ENCODE measurements at places on chromosomes 5 and 9. TPM values are rescaled to one million over a fixed set of nuclear protein-coding genes. Genes with fewer than 3 reads are reported as not detected.

GRCh38 chr5:26434688-26435087 lies 603.7 kb downstream of the CDH9 start:
- no peak overlapping the region for H3K27ac ChIP-seq
- DNase-seq = no peak
- H3K27me3 ChIP-seq = no peaks in the 10 kb centered on the region
- no peaks in the 10 kb centered on the region for H3K36me3 ChIP-seq

- no peaks in the 10 kb centered on the region for H3K4me1 ChIP-seq
- H3K36me3 ChIP-seq = no peaks in the 10 kb centered on the region
- no peak overlapping the region for H3K27ac ChIP-seq
- no peaks in the 10 kb centered on the region for H3K27me3 ChIP-seq
- no peak overlapping the region for H3K4me3 ChIP-seq
- DNase-seq = no peak
Measured at GRCh38 chr9:81636255-81636599, 53.1 kb downstream of the TLE1 start.

- no peaks in the 10 kb centered on the region for H3K27me3 ChIP-seq
- no peak for DNase-seq
- H3K4me3 ChIP-seq = no peak overlapping the region
- H3K4me1 ChIP-seq = peaks cover 5% of the 10 kb centered on the region
Measured at GRCh38 chr5:95918421-95919006, 43.1 kb downstream of the ELL2 start.

GRCh38 chr5:141077826-141078225 lies 16.6 kb upstream of the PCDHB2 start:
- no peaks in the 10 kb centered on the region for H3K4me1 ChIP-seq
- H3K36me3 ChIP-seq = no peaks in the 10 kb centered on the region
- DNase-seq = no peak
- H3K4me3 ChIP-seq = no peak overlapping the region

GRCh38 chr9:121651008-121651294 lies 483 bp upstream of the DAB2IP start:
- no peaks in the 10 kb centered on the region for H3K4me1 ChIP-seq
- no peak for DNase-seq
- H3K4me3 ChIP-seq = no peak overlapping the region

Gene PCDHGC5
- 2.8 TPM for total RNA-seq

Gene PSAT1
- 1.7 TPM for total RNA-seq

Gene DBH
- total RNA-seq = not detected
